Left cardiac atrium (tissue), 4 donors: ENCODE measurements at places on chromosomes 16 and 17. TPM values are rescaled to one million over a fixed set of nuclear protein-coding genes. Genes with fewer than 3 reads are reported as not detected.
A peak's percentile ranks its signal among the peaks of the same experiment; 100 is the strongest.

- DNase-seq, result no peak
Observed at GRCh38 chr17:55433029-55433628, 11.5 kb upstream of the MMD start.

GRCh38 chr16:53952215-53953208 is 248.6 kb downstream of the FTO start:
- no peak for DNase-seq

DNA sequence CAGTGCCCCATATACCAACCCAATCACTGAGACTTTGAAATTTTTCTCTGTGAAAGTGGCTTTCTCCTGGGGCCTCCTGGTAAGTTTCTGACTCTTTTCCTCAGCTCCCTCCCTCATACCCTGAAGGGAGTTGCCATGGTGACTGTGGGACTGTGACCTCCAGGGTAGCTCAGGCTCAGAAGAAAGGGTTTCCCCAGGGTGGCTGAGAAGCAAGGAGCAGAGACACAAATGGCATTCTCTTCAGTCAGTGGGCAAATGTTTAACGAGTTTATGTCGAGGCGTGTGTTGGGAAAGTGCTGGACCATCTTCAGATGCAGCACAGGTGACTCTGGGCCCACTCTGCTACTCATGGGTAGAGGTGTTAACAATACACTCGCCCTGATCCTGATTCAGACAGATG is 46.8 kb downstream of the MRPS23 start:
- DNase-seq, result no peak

GRCh38 chr17:48392857-48393256 is 37.2 kb downstream of the SKAP1 start:
- DNase-seq, result no peak

- peak; percentile 48 for DNase-seq
Observed at GRCh38 chr16:15949210-15950160, at the start of gene ABCC1. Gene ABCC1 (plus strand): TSS chr16:15949616. CDS start chr16:15949752, 136 bp downstream.

DNA sequence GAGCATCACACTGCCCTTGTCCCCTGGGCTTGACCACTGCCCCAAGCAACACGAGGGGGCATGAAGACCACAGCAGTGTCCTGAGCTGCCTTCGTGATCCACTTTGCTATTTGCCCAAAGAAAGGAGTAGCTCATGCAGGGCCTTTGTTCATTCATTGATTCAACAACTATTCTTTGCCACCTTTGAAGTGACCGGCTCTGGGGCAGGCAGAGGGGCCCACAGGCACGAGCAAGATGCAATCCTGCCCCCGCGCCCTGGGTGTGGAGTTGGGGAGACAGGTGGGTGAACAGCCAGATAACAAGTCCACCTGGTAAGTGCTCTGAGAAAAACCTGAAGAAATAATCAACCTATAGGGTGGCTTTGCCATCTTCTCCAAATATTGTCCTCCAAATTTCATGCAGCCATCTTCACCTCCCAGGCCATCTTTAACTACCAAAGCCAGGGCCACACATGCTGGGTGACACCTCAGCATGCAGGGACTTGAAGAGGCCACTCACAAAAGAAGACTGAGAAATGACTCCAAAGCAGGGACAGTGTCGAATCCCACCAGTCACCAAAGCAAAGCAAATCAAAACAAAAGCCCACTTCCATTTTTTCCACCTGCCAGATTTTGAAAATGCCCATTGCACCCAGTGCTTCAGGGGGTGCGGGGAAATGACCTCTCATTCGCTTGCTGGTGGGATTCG is 18.2 kb upstream of the RBFOX3 start:
- peak; percentile 2 for DNase-seq

GRCh38 chr17:79843816-79844800 is 4.9 kb upstream of the CBX4 start:
- DNase-seq, result peak; percentile 79

DNA sequence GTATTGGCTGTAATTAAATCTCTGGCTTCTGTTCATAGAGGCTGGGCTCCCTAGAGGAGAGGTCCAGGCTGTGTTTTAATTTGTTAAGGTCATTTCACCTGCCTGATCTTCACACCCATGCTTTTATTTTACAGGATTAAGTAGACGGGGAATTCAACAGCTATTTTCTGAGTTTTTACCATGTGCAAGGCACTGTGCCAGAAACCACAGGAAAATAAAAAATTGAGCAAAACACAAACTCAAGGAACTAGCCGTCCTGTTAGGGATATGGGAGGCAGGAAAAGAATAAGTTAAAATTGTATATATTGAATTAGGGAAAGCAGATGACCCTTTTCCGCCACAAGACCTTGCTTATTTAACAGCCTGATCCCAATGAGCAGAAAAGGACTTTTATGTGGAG is 29.1 kb downstream of the HS3ST3A1 start:
- DNase-seq, result no peak

- DNase-seq, result peak; percentile 67
Observed at GRCh38 chr17:75637143-75637538, 3.9 kb downstream of the SMIM5 start.

DNA sequence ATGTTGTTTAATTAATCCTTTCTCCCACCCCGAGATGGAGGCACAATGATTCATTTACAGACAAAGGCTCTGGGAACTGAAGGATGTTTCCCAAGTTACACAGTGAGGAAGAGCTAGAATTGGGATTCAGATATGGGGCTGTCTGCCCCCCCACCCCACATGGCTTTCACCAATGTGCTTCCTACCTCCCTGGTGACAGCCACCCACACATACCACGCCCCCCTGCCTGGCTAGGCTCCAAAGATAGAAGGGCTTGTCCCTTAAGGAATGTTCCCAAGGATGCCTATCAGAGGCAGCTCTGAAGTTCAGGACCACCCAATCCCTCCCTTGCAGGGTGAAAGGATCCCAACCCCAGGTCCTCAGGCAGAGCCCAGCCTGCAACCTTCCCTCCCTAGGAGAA is 32.9 kb downstream of the CFAP20 start:
- no peak for DNase-seq

GRCh38 chr17:27600471-27600870 is 30.5 kb upstream of the LGALS9 start:
- DNase-seq, result no peak

DNA sequence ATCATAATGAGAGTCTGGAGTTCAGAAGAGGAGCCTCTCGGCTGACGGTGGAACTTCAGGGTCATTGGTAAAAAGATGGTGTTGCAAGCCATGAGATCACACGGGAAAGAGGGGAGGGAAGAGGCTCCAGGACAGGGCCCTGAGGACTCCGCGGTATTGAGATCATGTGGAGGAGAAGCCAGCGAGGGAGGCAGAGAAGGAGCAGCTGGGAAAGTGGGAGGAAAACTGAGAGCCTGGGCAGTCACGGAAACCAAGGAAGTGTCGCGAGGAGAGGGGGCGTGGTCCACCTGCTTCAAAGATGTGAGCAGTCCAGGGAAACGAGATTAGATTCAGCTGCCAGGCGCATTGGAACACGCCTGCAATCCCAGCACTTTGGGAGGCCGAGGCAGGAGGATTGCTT is 27.7 kb upstream of the SBK1 start:
- DNase-seq, result peak; percentile 34

- no peak for DNase-seq
Observed at GRCh38 chr16:28597692-28598261, 927 bp upstream of the SULT1A2 start.

DNA sequence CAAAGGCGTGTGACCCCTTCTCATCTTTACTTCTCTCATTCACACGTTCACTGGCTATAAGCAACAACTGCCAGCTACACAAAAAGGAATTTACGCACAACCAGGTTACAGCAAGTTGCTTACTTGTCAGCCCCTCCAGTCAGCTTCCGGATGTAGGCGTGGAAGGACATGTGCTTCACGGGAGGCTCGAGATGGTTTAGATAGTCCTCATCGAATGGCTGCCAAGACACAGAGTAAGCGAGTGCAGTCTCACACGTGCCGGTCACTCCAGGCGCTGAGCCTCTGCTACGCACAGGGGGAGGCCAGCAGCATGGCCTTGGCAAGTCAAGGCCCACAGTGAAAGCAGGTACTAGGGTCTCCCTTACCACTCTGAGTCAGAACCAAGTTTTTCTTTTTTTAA is 28.3 kb downstream of the NPLOC4 start:
- DNase-seq, result no peak

GRCh38 chr16:29876594-29877249 is 13.7 kb upstream of the CDIPT start:
- DNase-seq, result no peak

DNA sequence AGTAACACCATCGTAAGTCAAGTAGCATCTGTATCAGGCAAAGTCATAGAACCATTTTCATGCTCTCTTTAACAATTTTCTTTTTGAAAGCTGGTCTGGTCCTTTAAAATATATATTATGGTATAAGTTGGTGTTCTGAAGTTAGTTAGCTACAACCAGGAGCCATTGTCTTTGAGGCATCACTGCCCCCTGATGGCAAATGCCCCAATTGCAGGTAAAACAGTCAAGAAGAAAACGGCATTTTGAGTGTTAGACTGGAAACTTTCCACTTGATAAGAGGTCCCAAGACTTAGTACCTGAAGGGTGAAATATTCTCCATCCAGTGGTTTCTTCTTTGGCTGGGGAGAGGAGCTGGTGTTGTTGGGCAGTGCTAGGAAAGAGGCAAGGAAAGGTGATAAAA is 14.1 kb downstream of the TP53 start:
- no peak for DNase-seq

GRCh38 chr16:81680444-81681275 is 98.4 kb upstream of the PLCG2 start:
- no peak for DNase-seq

- no peak for DNase-seq
Observed at GRCh38 chr17:79801156-79802038, 4.5 kb upstream of the CBX8 start.

DNA sequence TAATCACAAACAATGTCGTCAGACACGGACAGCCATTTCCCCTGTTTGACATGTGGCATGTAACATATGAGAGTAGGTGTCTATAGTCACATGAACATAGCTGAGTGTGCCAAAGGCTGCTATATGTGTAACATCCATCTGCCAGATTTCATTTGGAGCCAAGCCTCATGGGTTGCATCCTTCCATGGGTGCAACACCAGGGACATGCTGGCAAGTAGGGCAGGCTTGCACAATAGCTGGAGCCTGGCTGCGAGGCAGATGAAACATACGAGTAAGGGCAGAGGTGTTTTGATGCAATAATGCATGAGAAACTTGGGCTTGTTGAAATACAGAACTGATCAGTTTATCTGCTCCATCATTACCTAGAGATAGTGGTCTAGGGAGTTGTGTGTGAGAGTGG is 9.0 kb upstream of the ZNF689 start:
- no peak for DNase-seq

GRCh38 chr17:8125947-8126490 is 2.1 kb upstream of the HES7 start:
- no peak for DNase-seq

CENPT gene
- total RNA-seq, result 22.2 TPM

PRSS33 gene
- not detected for total RNA-seq

HAP1 gene
- not detected for total RNA-seq

KRT28 gene
- total RNA-seq, result not detected

FA2H gene
- 0.31 TPM for total RNA-seq

GCGR gene
- total RNA-seq, result not detected

SLC5A11 gene
- total RNA-seq, result not detected
